ENCODE measurements at places on chromosomes 7 and 10.

DNA sequence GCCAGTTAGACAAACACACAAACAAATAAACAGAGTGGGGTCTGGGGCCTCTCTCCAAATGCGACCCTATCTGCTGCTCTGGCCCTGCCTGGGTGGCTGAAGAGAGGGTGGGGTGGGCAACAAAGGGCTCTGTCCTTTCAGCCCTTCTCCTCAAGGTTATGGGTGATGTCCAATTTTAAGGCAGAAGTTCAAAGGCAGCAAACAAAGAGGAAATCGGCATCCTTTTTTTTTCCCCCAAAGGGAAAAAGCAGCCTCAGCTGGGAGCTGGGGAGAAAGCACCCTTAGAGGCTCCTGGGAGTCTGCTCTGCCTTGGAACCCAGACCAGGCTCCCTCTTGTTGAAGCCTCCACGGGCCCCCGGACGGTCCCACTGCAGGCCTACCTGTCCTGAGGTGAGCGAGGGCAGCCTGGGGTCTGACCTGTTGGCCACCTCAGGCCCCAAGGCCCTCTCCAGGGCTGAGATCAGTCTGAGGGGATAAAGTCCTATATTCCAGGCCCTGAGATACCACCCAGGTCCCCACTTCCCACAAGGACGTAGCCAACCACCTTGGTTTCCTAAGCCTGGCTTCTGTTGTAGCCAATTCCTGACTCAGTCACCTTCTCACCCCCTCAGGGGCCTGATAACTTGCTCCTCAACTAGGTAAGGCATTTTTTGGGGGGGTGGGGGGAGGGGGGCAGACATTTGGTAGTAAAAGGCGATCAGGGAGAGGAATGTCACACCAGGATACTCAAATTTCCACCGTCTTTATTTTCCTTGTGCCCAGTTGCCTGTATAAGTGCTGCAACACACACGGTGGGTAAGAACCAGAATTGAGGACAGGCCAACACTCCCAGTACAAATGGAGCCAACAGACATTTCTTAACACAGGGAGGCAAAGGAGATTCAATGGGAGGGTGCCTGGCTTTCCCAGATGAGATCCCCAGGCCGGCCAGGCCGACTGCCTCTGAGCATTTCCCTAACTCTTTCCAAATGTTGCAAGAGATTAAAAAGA is 4.3 kb downstream of the HOXA11 start:
- DNase-seq, result peak; percentile 37

DNA sequence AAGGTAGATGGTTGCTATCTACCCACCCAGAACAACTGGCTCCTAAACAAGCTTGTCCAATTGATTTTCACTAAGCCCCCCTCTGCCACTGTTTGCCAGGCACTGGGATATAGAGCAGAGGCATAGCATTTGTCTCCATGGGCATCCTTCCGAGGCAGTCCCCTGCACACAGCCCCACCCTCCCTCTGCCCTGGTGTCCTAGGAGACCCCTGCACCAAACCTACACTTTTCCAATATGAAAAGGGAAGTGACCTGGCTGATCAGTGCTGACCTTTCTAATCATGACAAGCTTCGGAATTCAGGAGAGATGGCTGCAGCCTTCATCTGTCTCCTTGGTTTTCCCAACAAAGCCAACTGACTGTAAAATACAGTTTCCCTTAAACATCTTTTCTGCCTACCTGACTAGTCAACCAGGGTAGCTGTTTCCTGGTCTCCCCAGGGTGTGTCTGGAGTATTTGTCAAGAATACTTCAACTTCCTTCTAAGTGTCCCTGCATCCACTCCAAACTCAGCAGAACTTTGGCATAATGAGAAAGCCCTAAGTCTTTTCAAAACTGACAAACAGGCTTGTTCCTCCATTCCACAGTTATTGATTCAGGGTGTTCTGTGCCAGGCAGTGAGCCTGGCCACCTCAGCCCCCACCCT is 7.6 kb upstream of the SLC18A3 start:
- no peak for DNase-seq

GRCh38 chr7:75983471-75984129 is 10.8 kb downstream of the TMEM120A start:
- DNase-seq, result no peak

GRCh38 chr10:1630304-1630703 is 107.0 kb downstream of the ADARB2 start:
- DNase-seq, result no peak

DNA sequence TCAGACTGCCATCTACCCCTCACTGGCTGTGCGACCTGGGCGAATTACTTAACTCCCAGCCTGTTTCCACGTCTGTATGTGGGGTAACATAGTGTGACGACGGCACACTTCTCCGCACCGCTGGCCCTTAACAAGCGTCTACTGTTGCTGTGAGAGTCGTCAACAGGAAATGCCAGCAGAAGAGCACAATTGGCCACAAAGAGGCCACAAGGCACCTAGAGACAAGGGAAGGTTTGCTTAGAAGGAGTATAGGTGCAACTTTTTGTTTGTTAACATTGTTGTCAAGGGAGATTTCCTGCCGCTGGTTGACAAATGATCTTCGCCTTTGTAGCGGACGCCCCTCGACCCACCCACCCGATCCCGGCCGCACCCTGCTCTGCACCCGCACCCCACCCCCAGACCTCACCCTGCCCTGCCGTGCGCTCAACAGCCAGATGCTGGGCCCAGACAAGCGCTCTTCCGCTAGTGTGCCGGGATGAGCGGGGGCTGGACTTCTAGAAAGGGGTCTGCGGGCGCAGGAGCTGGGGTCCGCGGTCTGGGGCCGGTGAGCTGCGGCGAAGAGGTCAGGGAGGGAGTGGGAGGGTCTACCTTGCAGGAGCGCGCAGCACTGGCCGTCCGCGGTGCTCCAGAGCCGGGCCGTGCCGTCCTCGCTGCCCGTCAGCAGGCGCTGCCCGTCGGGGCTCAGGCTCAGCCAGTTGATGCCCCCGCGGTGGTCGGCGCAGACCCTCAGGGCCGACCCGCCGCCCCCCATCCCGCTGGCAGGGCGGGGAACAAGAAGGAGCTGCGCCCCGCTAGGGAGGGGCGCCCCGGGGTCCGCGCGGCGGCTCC is 785 bp downstream of the WDR86 start:
- no peak for DNase-seq

DNA sequence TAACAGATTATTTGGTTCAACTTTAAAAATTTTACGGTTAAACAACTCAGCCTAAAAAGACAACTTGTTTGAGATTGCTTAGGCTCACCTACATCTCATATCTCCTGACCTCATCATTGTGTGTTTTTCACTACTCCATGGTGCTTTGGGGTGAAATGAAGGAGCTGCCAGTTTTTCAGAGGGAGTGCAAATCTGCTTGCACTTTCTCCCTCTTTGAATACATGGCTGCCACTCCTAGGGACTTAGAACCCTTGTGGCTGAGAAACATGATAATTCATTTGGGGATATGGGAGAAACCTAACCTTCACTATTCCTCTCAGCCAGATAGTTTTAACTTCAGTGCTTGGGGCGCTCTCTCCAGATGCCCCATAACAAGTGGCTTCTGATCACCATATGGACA is 2.7 kb downstream of the CCSER2 start:
- no peak for DNase-seq

GRCh38 chr7:144941127-144941526 is 105.3 kb upstream of the TPK1 start:
- DNase-seq, result no peak

DNA sequence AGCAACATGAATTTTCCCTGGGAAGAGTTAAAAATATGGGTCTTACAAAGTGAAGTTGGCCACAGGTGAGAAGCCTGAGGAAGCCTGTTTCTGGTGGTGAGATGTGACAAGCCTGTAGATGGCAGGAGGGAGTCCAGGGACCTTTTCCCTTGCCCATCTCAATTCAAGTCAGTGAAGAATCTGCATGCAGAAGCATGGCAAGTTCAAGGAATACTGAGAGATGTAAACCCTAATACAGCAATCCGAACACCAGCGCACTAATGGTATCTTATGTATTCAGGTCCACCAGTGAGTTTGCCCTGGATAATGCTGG is 73.6 kb downstream of the RHOBTB1 start:
- no peak for DNase-seq

DNA sequence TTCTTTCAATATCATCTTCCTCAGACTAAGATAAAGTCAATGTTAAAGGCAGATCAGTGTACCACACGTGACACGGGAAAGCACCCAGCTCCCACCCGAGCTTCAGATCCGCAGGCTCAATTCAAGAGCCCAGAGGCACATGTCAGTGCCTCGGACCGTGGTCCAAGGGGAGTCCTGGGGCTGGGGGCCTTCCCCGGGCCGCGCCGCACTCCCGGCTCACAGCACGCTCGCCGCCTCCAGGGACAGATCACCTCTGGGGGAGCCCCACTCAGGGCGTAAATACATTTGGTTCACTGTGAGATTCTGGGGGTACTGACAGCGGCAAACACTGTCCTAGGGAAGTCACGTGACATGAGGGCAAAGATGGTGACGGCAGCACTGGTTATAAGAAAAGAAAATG is 10.8 kb downstream of the BNIP3 start:
- no peak for DNase-seq

DNA sequence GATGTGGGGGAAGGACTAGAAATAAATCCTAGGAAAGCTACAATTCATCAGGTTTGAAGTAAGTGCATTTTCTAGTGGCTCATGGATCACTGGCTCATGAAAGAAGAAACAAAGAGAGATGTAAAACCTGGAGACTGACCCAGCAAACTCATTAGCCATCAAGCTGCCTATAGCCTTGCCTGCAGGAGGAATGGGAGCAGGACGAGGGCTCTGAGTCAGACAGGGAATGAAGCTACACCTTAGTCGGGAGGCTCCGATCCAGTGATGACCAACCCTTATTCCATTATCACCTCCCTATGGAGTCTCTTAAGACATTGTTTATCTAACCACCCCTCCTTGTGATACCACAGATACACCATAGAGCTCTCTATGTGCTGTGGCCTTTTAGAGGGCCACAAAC is 112.5 kb upstream of the WDR11 start:
- no peak for DNase-seq

DNA sequence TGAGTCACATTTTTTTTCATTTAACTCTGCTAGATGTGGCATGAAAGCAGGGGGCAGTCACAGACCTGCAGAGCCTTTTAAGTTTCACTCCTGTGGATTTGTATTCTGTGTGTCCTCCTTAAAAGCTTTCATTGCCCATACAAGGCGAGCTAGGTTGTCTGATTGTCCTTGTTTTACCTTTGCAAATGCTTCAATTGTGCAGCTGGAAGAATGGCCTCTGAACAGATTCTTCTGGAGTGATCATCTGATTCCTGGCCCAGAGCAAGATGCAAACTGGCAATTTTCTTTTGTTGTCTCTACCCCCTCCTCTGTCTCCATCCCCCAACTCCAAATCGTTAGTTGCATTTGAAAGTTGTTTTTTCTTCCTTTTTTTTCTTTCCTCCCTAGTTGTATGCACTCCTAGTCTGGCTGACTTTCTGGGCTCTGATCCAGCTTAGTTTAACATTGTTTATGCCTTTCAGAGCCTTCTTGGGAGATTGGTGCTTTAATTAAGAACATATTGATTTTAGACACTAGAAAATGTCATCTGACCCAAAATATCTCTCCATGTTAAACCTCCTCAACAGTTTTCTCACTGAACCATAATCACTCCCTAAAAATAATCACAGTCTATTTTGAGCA is 150.2 kb downstream of the REEP3 start:
- no peak for DNase-seq

GRCh38 chr10:17231788-17232187 is 3.7 kb downstream of the VIM start:
- no peak for DNase-seq

- DNase-seq, result no peak
These were observed 46.7 kb upstream of the SPOCK2 start for GRCh38 chr10:72134785-72135767.

Measured in right hindlimb (tissue), 1 donor.